ENCODE measurements at places on chromosomes 12 and 14.

GRCh38 chr12:63919756-63920155 is 75.3 kb downstream of the SRGAP1 start:
- H3K27ac ChIP-seq: no peak overlapping the region
- no peaks in the 10 kb centered on the region for H3K27me3 ChIP-seq
- H3K36me3 ChIP-seq: no peaks in the 10 kb centered on the region
- no peak for DNase-seq
- H3K4me3 ChIP-seq: no peak overlapping the region

DNA sequence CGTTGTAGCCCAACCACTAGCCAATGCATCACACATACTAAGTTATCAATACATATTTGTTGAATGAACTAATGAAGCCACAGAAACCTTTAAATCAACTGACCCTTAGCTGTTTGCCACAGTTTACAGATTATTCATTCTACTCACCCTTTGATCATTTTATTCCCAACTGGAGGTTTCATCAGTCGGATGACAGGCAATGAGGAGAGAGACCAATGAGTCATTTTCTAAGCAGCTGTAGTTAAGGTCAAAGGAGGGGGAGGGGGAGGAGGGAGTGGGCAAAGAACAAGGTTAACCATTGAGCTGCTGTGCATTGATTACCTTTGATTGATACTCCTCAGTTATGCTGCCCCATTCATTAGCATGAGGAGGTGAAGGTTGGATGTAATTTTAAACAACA is 469.5 kb downstream of the VRK1 start:
- H3K36me3 ChIP-seq: no peaks in the 10 kb centered on the region
- no peak overlapping the region for H3K4me3 ChIP-seq
- H3K27ac ChIP-seq: no peak overlapping the region

GRCh38 chr14:70278281-70278680 is 81.2 kb downstream of the COX16 start:
- no peaks in the 10 kb centered on the region for H3K4me1 ChIP-seq
- DNase-seq: no peak
- no peaks in the 10 kb centered on the region for H3K27me3 ChIP-seq
- no peak overlapping the region for H3K4me3 ChIP-seq
- H3K27ac ChIP-seq: no peak overlapping the region

DNA sequence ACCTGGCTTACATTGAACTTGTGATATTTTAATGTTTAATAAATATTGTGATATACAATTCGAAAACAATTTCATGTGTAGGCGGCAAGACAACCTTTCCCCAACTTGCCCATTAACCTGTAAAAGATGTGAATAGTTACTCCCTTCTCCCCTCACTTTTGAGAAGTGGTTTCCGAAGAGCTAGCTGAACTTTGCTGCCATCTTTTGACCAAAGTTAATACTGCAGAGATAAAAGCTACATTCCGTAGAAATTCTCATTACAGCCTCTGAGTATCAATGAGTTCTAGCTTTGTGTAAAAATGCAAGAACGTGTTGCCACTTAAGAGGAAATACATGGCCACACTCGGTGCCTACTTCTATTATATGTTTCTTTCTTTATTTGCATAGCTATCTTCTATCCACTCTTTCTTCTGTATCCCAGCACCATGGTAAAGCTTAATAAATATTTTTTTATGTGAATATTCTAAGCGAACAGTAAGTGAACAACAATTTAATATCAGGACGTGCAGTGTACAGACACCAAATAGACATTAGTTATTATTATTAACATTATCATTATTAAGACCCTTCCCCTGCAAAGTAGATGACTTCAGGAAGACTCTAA is 105.1 kb upstream of the TMEM260 start:
- no peak overlapping the region for H3K27ac ChIP-seq
- H3K4me1 ChIP-seq: no peaks in the 10 kb centered on the region
- DNase-seq: no peak
- no peaks in the 10 kb centered on the region for H3K27me3 ChIP-seq
- no peak overlapping the region for H3K4me3 ChIP-seq

GRCh38 chr12:110869026-110869425 is 22.2 kb downstream of the CCDC63 start:
- H3K4me3 ChIP-seq: no peak overlapping the region
- H3K27ac ChIP-seq: no peak overlapping the region
- no peak for DNase-seq
- H3K4me1 ChIP-seq: no peaks in the 10 kb centered on the region

- H3K36me3 ChIP-seq: no peaks in the 10 kb centered on the region
- no peaks in the 10 kb centered on the region for H3K27me3 ChIP-seq
- DNase-seq: no peak
These were observed 43.2 kb upstream of the BMAL2 start for GRCh38 chr12:27289414-27289813.
